ENCODE measurements at places on chromosomes 11 and 22. TPM values are rescaled to one million over a fixed set of nuclear protein-coding genes. Genes with fewer than 3 reads are reported as not detected.

Gene CBX6
- total RNA-seq: 92.3 TPM

Gene NRXN2
- total RNA-seq: 9.6 TPM

Gene GDPD5
- 4.1 TPM for total RNA-seq

Gene MMP12
- 0.44 TPM for total RNA-seq

Gene TMEM191C
- total RNA-seq: 1.8 TPM

Gene ALKBH3
- 39.4 TPM for total RNA-seq

Gene ESAM
- total RNA-seq: 0.44 TPM

Gene SERPIND1
- not detected for total RNA-seq

Gene SAA4
- not detected for total RNA-seq

Gene PLA2G3
- 0.15 TPM for total RNA-seq

Gene APOBEC3G
- total RNA-seq: 15.3 TPM

Gene SMIM35
- total RNA-seq: not detected

Gene PRR33
- total RNA-seq: not detected

Gene KCNA4
- total RNA-seq: not detected

Gene MS4A4A
- total RNA-seq: under 0.01 TPM

Gene DAGLA
- total RNA-seq: 2.2 TPM

Gene C11orf52
- 0.66 TPM for total RNA-seq

Data from smooth muscle cell of trachea (primary cell).